Fibroblast of skin of back (primary cell): ENCODE measurements at places on chromosomes 3 and 15.

GRCh38 chr3:12798559-12799179 lies 2.2 kb downstream of the CAND2 start:
- DNase-seq, result no peak

GRCh38 chr3:9308298-9308990 lies 54.4 kb upstream of the THUMPD3 start:
- DNase-seq, result peak; percentile 35

GRCh38 chr3:154728285-154728684 lies 298.3 kb upstream of the GPR149 start:
- no peak for DNase-seq

GRCh38 chr3:51384055-51384725 lies 901 bp upstream of the MANF start:
- DNase-seq, result peak; percentile 19

DNA sequence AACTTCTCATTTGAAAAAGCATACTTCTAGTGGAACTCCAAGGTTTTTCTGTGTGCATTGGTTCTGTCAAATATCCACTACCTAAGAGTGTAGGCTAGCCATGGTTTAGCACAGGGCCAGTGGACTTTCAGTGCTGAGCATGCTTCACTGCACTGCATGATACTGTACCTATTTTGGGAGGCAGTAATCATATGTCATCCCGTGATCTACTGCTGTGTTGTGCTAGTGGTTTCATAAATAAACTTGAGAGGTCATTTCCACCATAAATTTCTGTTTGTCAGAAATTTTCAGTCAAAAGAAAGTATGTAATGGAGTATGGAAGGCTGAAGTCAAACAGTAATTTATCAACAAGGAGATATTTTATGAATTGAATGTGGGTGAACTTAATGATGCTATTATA lies 203.6 kb downstream of the ROBO1 start:
- no peak for DNase-seq

DNA sequence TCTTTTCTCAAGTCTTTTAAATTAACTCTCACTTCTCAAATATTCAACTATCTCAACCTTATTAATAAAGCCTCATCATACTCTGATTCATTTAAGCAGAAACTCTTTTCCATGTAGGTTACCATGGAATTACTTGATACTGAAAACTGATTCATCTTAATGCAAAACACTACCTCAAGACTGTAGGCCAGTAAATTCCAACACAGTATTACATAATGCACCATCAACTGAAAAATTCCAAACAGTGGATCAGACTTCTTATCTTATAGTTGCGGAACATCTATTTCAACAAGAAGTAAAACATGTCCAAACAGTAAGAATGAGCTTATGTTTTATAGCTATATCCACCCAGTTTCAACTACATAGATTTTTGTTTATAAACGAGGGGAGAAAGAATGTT lies 124.5 kb downstream of the PEAK1 start:
- peak; percentile 42 for DNase-seq

DNA sequence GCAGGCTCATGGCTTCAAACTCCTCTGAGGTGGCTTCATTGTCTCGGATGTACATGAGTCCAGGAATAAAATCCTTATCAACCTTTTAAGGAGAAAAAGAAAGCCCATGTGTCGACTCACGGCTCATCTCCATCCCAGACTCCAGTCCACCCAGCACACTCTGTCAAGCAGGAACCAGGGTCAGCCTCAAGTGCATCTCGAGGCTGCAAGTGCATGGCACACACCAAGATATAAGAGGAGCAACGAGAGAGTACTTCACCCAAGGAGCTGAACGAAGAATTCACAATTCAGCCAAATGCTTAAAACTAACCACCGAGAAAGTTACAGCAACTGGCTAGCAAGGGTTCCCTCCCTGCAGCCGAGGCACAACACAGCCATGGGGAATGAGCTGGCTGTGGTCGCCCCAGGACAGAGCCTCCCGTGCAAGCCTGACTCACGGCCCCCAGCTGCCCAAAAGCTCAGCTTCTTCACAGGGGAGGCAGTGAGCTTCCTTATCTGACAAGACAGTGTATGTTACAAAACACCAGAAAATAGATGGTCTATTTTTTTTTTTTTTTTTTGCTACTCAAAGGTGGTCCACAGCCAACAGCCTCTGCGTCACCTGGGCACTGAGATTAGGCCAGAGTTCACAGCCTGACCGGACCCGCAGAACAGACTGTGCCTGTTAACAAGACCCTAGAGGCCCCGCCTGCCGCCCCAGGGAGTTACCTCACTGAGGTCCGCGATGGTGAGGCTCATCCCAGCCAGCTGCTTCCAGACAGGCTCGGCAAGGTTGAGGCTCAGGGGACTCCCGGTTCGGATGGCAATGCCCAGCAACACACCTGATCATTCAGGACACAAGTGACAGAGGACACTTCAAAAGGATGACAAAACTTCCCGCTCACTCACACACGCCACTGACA lies 15.9 kb upstream of the OCA2 start:
- DNase-seq, result peak; percentile 29

DNA sequence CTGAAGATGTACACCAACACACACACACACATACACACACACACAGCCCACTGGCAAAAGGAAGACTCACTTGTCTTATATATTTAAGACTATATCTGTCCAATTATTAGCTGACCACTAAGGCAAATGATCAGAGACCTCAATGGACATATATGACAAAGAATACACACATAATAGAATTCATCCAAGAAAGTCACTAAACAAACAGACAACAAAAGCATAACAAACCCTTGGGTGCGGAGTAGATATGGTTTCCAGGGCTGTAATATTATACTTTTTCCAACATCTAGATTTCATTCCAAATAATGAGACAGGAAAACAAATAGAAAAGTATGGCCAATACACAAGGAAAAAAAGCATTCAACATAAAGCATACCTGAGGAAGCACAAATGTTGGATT lies 72.3 kb upstream of the PRICKLE2 start:
- DNase-seq, result no peak

- no peak for DNase-seq
Observed at GRCh38 chr3:25019506-25019905, 408.6 kb upstream of the RARB start.

DNA sequence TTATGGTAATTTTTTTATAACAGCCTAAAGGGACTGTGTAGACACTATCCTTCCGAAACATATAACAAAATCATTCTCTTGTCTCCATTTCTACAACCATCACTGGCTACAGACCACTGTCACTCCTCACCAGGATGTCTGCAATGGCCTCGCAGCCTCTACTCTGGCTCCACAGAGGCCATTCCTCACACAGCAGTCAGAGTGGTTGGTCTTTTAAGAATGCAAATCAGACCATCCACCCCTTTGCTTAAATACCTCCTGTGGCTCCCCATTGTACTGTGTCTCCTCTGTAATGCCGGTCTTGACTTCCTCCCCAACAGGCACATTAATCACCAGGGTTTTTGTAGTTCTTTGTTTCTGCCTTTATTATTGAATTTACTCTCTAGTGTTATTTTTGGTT lies 344.8 kb downstream of the ERC2 start:
- no peak for DNase-seq

- peak; percentile 26 for DNase-seq
Observed at GRCh38 chr3:53069422-53070068, 23.7 kb upstream of the SFMBT1 start.

DNA sequence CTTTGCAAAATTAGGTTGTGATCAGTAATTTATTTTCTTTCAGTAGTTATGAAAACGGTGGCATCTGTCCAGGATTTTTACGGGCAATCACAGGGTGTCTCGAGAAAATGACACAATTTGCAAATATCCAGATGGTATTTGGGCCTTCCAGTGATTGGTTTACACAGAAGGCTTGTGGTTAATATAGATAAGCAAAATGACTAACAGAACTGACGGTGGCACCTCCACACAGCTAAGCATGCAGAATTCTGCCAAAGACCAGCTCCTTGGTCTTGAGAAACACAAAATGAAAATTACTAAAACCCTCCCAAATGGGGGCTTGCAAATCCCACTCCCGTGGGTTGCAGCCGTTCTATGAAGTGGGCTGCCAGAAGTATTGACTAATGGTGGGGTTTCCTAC lies 5.5 kb downstream of the ARHGEF3 start:
- peak; percentile 42 for DNase-seq

DNA sequence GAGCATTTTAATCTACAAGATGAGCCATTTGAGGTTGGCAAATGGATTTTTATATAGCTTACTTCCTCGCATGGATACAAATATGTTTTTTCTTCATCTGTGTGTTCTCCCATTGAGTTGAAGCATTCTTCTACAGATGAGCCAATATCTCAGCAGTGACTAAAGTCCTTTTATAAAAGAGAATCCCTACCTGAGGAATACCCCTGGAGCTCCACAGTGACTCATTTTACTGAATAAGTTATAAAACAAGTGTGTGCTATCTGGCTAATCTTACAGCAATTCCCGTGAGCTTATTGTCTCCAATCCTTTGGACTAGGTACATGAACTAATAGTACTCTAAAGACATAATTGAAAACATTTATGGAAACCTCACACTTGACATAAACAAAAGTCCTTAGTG lies 354.2 kb upstream of the BCHE start:
- DNase-seq, result no peak

- DNase-seq, result no peak
Observed at GRCh38 chr15:62858343-62858742, 184.2 kb upstream of the TPM1 start.

GRCh38 chr3:197353867-197354567 lies 55.6 kb upstream of the DLG1 start:
- no peak for DNase-seq

GRCh38 chr3:47380026-47380600 lies 708 bp upstream of the PTPN23 start:
- no peak for DNase-seq

DNA sequence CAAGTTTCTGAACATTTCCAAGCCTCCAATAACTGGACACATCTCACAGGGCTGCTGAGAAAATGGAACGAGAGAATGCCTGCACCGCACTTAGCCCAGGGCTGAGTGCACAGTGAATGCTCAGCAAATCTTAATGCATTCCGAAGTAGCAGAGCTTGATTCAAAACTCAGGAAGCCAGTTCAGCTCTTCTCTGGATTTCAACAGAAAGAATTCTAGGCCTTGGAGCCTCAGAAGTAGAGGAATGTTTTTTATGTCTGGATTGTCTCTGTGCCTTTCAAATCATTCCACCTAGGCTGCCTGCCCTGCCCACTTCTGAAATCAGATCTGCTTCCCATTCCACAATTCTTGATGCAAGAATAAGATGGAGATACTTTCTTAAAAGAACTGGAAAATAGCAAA lies 9.6 kb upstream of the FOXP1 start:
- no peak for DNase-seq

GRCh38 chr15:29632671-29633406 lies 189.4 kb downstream of the TJP1 start:
- DNase-seq, result no peak

GRCh38 chr15:92521624-92522008 lies 127.9 kb downstream of the ST8SIA2 start:
- DNase-seq, result peak; percentile 82

DNA sequence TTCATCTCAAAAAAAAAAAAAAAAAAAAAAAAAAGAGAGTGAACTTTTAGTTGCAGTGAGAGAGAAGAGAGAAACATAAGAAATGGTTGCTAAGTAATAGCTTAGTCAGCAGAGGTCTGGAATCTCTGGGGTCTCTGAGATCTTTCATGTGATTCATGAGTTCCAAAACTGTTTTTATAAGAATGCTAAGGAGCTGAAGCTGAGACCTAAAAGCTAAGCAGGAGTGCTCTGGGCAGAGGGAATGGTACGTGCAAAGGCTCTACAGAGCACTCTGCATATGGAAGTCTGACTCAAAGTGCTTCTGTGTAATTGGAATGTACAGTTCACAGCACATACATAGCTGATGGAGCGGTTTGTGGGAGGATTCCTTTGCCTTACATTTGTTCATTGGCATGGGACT lies 66.3 kb upstream of the LRIG1 start:
- DNase-seq, result peak; percentile 98

DNA sequence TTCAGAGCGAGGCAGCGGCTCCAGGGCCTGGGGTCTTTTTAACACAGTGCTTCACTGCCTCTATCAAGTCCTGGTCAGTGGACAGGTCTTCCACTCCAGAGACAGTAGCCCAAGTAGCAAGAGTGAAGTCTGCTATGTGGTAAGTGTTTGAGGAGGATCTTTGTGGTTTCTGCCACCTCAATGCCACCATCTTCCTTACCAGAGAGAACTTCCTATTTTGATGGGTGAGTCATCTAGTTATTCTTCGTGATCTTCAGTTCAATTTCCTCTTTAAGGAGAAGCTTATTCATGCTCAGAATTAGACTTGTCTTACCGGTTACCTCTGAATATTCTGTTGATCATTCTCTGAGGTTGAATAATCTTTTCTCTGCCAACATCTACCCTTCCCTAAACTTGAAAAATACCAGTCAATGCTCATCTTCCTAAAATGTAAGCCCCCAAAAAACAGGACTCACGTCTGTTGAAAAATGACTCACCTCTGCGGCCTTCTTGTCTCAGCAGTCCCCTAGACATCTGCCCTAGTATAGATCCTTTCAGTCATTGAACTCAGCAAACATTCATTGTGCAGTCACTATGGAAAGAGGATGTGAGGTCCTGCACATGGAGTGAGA lies 32.2 kb upstream of the BCL6 start:
- DNase-seq, result peak; percentile 69

DNA sequence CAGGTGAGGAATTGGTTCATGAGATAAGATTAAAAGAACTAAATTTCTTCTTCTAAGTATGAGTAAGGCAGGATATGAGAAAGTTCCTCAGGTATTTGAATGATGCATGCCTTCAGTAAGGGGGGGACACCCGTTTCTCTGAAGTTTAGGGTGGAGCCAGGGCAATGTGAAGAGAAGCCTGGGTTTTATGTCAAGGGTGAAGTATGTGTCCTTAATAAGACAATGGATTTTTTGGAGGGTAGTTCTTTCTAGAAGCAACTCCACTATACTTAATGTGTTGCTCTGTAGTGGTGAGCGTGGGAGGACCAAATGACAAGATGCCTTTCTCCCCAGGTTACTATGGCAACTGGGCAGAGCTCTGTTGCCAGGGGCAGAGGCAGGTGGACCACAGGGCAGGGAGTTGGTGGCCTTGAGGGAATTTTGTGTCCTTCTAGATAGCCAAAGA lies 44.0 kb downstream of the PHLDB2 start:
- DNase-seq, result peak; percentile 93

- DNase-seq, result no peak
Observed at GRCh38 chr3:163468531-163469335, 1609.6 kb downstream of the SI start.

DNA sequence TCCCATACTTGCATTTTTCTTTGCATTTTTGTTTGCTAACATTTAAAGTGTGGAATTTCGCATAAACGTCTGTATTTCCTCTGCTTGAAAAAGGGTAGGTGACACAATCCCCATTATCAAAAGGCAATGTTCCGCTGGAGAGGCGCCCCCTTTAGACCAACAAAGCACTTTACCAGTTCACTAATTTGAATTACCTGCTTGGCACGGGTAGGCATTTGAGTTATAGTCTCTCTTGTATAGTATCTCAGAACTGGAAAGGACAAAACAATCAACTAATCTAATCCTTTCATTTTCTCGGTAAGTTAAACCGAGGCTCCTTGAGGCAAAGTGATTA lies 775 bp upstream of the CCDC39 start:
- DNase-seq, result peak; percentile 18
